ENCODE measurements at places on chromosomes 11 and 22. TPM values are rescaled to one million over a fixed set of nuclear protein-coding genes. Genes with fewer than 3 reads are reported as not detected.

Gene B4GALNT4
- total RNA-seq: 0.06 TPM

GRCh38 chr11:63889344-63889743, 27.6 kb downstream of the RCOR2 start:
- DNase-seq: no peak

DNA sequence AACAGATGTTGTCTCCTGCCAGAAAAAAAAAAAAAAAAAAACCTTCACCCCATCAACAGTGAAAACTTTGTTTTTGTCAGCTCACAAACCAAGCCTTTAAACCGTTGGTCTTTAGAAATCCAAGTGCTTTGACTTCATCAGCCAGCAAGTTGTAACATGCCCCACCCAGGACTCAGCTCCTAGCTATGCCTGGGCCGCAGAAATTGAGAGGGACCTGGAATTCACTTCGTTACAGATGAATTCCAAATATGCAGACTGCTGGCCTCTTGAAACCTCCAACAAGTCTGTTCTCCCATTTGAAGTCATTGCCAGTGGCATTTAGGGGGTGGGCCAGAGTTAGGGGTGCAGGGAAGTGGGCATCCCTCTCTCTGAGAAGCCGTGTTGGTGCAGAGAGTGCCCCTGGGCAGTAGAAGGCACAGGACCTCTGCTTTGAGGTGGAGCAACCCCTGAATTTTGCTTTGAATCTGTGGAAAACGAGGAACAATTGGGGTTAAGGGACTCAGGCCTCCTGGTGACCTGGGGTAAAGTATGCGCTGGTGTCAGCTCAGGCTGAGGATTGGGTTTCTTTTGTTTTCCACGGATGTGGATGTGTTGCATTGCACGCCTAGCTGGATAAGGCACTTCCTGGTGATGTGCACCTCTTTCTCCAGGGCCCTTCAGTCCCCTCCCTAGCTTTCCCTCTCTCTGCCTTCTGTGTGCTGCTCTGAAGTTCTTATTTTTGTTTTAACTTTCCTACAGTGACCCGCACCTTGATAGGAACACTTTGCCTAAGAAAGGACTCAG, 109.5 kb downstream of the DBX1 start:
- DNase-seq: no peak

Gene CRYBA4
- not detected for total RNA-seq

Gene MCHR1
- 1.2 TPM for total RNA-seq

Gene KRTAP5-7
- not detected for total RNA-seq

DNA sequence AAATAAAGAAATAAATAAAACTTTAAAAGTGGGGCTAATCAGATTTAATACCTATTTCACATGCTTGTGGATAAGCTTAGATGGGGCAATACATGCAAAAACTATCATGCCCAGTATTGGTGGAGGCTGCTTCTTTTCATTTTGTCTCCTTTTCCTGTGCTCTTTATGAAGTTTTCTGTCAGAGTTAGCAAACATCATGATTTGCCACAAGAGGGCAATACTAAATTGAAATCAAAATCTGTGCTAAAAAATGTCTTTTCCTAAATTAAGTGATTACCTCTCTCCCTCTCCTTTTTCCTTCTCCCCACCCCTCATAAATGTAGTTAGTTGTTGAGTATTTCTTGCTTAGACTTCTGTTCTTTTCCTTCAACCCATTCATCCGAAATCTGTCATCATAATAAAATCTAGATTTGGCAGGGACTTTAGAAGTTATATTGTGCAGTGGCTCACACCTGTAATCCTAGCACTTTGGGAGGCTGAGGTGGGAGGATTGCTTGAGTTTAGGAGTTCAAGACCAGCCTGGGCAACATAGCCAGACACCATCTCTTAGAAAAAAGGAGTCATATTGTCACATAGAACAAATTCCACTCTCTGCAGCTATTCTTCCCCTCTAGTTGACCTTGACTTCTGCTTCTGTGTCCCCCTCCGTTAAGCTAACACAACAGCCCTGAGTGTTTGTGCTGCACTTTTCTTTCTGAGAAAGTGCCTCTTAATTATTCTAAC, 4.7 kb upstream of the ARHGAP42 start:
- no peak for DNase-seq

DNA sequence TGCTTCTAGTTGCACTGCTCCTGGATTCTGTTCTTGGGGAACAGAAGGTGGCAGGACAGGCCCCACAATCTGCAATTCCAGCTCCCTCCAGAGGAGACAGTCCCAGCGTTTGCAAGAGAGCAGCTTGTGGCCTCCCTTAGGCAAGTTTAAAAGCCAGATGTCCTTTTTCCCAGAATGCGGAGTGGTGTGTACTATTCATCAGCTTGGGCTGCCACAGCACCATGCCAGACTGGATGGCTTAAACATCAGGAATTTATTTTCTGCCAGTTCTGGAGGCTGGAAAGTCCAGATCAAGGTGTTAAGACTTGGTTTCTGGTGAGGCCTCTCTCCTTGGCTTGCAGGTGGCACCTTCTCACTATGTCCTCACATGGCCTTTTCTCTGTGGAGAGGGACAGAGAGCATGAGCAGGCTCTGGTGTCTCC, 11.7 kb downstream of the MIAT start:
- DNase-seq: no peak
